ENCODE measurements at places on chromosomes 5 and 9. TPM values are rescaled to one million over a fixed set of nuclear protein-coding genes. Genes with fewer than 3 reads are reported as not detected.
A peak's percentile ranks its signal among the peaks of the same experiment; 100 is the strongest.

- no peaks in the 10 kb centered on the region for H3K27me3 ChIP-seq
- no peak overlapping the region for H3K27ac ChIP-seq
- H3K4me1 ChIP-seq, result no peaks in the 10 kb centered on the region
- H3K36me3 ChIP-seq, result no peaks in the 10 kb centered on the region
- H3K4me3 ChIP-seq, result no peak overlapping the region
Measured at GRCh38 chr5:135437796-135438560, 9.2 kb downstream of the DCANP1 start.

DNA sequence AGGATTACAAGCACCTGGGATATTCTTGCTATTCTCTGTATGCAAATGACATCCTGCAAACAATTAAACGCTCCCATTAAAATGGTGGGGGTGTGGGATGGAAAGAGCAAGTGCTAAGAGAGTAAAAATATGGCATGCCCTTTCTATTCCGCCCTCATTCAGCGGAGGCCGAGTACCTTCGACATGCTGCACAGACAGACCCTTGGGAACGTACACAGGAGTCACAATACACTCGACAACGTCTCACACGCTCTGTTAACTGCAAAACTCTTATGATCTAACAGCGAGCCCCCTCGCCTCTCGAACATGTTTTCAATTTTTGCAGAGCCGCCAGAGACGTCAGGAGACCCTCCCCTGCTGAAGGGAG is 322.2 kb downstream of the CEMIP2 start:
- no peak overlapping the region for H3K27ac ChIP-seq
- H3K4me1 ChIP-seq, result no peaks in the 10 kb centered on the region
- no peaks in the 10 kb centered on the region for H3K36me3 ChIP-seq
- no peaks in the 10 kb centered on the region for H3K27me3 ChIP-seq
- no peak for DNase-seq

- no peak overlapping the region for H3K4me3 ChIP-seq
- no peak for DNase-seq
- H3K4me1 ChIP-seq, result no peaks in the 10 kb centered on the region
- H3K36me3 ChIP-seq, result no peaks in the 10 kb centered on the region
Measured at GRCh38 chr5:171205375-171205774, 103.7 kb upstream of the TLX3 start.

GRCh38 chr5:78829811-78830527 is 155.1 kb downstream of the ARSB start:
- H3K4me1 ChIP-seq, result no peaks in the 10 kb centered on the region
- peak; percentile 81 for DNase-seq
- H3K27ac ChIP-seq, result peak overlapping the region; percentile 61
- H3K4me3 ChIP-seq, result no peak overlapping the region
- H3K36me3 ChIP-seq, result no peaks in the 10 kb centered on the region
- H3K27me3 ChIP-seq, result no peaks in the 10 kb centered on the region

GRCh38 chr9:72351538-72352453 is 13.2 kb downstream of the ZFAND5 start:
- H3K36me3 ChIP-seq, result no peaks in the 10 kb centered on the region
- no peaks in the 10 kb centered on the region for H3K27me3 ChIP-seq
- peaks cover 5% of the 10 kb centered on the region for H3K4me1 ChIP-seq
- no peak overlapping the region for H3K4me3 ChIP-seq
- DNase-seq, result no peak
- no peak overlapping the region for H3K27ac ChIP-seq

DNA sequence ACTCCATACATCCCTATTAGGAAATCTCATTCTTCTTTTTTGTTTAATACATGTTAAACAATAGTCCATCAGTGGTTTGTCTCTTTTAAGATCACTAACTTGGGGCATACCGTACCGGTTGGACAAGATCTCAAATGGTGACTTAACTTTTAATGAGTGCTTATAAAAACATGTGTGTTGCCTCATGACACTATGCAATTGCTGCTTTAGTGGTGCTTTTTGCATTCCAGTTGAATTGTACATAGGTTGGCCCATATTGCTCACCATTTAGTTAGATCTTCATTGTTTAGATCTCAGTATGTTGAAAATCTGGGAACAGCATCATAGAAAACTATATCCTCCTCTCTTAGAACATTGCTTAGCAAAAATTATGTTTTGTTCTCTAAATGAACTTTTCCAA is 17.8 kb downstream of the C9orf85 start:
- H3K27me3 ChIP-seq, result no peaks in the 10 kb centered on the region
- H3K4me3 ChIP-seq, result no peak overlapping the region
- H3K27ac ChIP-seq, result no peak overlapping the region
- no peak for DNase-seq

DNA sequence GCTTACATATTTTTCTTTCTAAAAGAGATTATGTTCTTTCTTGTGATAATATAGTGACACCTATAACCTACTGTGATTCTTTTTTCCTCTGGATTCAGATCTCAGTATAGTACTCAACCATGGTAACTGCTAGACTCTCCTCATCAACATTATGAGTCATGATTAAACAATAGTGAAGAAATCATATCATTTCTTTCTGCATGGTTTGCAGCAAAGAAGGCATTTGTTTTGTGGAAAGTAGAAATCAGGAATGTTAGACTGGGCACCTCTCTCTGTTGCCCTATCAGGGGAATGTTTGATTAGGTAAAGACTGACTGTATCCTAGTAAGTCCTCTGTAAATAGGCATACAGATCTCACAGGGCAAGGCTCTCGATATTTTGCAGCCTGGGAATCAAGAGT is 25.6 kb upstream of the SMC2 start:
- DNase-seq, result no peak
- no peaks in the 10 kb centered on the region for H3K4me1 ChIP-seq
- H3K27me3 ChIP-seq, result no peaks in the 10 kb centered on the region
- H3K4me3 ChIP-seq, result no peak overlapping the region
- no peak overlapping the region for H3K27ac ChIP-seq
- no peaks in the 10 kb centered on the region for H3K36me3 ChIP-seq

DNA sequence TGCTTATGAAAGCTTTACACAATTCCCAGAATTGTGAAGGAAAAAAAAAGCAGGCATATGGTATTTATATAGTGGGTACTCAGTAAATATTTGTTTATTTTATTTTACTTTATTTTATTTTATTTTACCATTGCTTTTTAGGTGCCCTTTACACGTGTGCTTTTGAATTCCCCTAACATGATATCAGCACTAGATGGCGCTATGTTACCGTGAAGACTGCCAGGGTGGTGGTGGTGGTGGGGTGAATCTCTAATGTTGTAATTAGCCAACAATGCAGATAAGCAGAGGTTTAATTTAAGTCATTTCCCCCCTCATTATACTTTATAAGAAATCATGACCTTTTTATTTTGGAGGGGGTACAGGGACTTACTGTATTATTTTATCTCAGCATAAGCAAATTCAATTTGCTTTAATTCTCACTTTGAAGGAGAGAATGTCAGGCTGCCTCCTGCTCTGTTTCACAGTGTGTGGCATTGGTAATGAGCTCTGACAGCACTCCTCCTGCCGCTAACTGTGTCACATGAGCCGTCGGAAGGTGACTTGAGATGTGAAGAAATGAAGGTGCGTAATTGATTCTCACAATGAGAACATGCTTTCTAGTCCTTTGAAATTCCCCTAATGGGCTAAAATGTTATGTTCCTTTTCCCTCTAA is 165.6 kb downstream of the YTHDC2 start:
- DNase-seq, result no peak
- H3K36me3 ChIP-seq, result no peaks in the 10 kb centered on the region
- H3K27ac ChIP-seq, result no peak overlapping the region
- H3K4me3 ChIP-seq, result no peak overlapping the region

GRCh38 chr9:14909601-14909960 is 647 bp downstream of the FREM1 start:
- H3K4me3 ChIP-seq, result peak overlapping the region; percentile 33
- no peaks in the 10 kb centered on the region for H3K4me1 ChIP-seq
- H3K36me3 ChIP-seq, result no peaks in the 10 kb centered on the region
- H3K27me3 ChIP-seq, result no peaks in the 10 kb centered on the region
- H3K27ac ChIP-seq, result peak overlapping the region; percentile 81
- DNase-seq, result no peak

DNA sequence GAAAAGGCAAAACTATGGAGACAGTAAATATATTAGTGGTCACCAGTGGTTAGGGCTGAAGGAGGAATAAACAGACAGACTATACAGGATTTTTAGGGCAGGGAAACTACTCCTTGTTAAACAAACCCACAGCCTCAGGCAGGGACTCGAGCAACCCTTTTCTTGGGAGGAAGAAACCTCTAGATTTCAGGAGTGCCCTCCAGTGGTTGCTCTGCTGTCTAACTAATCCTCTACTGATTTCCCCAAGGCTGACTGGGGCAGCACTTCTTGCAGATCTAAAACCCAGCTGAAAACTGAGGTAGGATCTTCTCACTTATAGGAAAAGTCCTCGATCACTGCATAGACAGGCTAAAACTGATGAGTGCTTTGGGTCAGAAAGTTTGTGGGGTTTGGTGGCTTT is 176.8 kb downstream of the ISOC1 start:
- H3K36me3 ChIP-seq, result no peaks in the 10 kb centered on the region
- no peak overlapping the region for H3K4me3 ChIP-seq
- H3K27me3 ChIP-seq, result no peaks in the 10 kb centered on the region

- no peak overlapping the region for H3K4me3 ChIP-seq
- H3K36me3 ChIP-seq, result no peaks in the 10 kb centered on the region
- DNase-seq, result no peak
- H3K27me3 ChIP-seq, result no peaks in the 10 kb centered on the region
- no peak overlapping the region for H3K27ac ChIP-seq
Measured at GRCh38 chr5:33981408-33982162, 2.9 kb downstream of the SLC45A2 start.

- H3K4me3 ChIP-seq, result no peak overlapping the region
- no peak for DNase-seq
- H3K27me3 ChIP-seq, result no peaks in the 10 kb centered on the region
- H3K4me1 ChIP-seq, result peaks cover 12% of the 10 kb centered on the region
- H3K36me3 ChIP-seq, result no peaks in the 10 kb centered on the region
Measured at GRCh38 chr9:137671721-137672120, 52.9 kb downstream of the EHMT1 start.

DNA sequence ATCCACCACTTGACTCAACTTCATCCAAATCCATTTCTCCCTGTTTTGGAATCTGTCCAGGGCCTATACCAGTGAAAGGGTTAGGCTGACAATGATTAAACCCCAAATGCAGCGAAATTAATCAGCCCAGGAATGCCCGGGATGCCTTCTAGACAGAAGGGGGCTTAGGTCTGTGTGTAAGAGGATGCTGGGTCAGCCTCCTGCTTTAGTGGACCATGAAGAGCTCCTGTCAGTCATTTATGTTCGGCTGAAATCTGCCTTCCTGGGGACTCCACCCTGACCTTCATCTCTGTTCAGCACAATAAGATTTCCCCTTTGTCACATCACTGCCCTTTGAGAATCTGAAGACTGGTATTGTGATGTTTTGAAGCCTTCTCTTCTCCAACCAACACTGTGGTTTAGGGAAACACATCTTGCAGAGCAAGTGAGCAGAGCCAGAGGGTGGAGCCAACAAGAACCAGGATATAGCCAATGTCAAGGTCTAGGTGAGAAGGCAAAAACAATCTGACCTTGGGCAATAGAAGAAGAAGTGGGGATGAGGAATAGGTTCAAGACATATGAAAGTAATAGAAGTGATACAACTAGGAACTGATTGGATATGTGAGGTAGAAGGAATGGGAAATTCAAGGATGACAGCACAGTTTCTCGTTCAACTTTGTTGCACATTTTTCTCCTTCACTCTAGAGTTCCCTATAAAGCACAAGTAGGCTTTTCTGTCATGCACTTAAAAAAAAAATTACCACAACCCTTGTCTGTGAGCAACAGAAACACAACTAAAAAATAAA is 234.4 kb downstream of the ARHGAP26 start:
- no peak for DNase-seq
- H3K27ac ChIP-seq, result no peak overlapping the region
- H3K27me3 ChIP-seq, result no peaks in the 10 kb centered on the region
- no peak overlapping the region for H3K4me3 ChIP-seq

DNA sequence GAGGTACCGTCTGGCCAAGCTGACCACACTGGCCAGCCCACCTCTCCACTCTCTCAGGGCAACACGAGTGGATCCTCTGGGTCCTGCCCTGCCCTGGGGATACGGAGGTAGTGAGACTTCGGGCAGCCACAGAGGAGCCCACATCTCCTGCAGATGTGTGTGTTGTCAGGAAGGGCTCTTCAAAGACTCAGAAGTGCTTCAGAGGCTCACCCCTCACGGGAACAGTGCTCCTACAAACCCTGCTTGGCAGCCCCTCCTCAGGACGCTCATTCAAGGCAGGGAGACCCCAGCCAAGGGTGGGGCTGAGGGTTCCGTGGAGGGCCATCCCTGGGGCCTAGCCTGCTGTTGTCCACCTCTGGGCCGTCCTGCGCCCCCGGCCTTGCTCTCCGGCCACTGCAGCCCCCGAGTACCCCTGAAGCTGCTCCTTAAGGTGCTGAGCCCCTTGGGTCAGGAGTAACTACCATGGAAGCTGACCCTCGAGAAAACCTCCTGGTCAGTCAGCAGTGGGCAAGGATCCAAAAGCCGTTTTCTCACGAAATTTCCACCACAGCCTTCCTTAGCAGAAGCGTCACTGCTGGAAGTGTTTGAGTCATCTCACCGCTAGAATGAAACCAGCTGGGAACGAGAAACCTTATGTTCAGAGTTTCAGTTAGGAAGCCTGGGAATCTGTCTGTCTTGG is 23.2 kb upstream of the LRRC14B start:
- no peaks in the 10 kb centered on the region for H3K27me3 ChIP-seq
- no peaks in the 10 kb centered on the region for H3K36me3 ChIP-seq
- H3K4me3 ChIP-seq, result no peak overlapping the region
- no peak for DNase-seq
- H3K4me1 ChIP-seq, result no peaks in the 10 kb centered on the region

DNA sequence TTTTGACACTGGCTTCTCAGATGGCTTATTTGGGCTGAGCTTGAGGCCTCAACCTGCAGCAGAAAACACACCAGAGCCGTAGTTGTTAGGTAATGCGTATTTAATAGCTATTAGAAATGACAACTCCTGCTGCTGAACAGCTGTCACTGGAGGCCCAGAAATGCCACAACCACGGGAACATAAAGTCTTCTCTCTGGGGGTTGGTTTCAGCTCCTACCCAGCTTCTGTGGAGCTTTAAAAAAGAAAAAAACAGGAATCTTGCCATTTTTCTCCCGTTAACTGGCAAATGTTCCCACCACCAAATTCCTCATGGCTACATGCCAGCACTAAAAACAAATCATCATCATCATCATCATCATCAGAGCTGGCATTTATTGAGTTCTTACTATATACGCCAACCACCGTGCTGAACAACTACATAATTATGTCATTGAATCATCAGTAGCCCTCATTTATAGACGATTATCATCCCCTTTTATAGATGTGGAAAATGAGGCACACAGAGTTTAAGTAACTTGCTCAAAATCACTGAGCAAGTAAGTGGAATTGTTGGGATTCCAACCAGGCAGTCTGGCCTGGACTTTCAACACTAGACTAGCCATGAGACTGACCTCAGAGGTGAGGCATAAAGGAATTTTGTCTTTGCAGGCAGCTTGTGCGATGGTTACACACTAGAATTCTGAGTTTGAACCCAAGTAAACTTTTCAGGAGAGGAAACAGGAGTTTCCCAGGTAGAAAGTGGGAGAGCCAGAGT is 185.3 kb upstream of the WWC1 start:
- no peaks in the 10 kb centered on the region for H3K27me3 ChIP-seq
- no peak overlapping the region for H3K27ac ChIP-seq
- H3K4me3 ChIP-seq, result no peak overlapping the region
- no peak for DNase-seq
- no peaks in the 10 kb centered on the region for H3K4me1 ChIP-seq

- H3K27me3 ChIP-seq, result no peaks in the 10 kb centered on the region
- DNase-seq, result no peak
- H3K27ac ChIP-seq, result no peak overlapping the region
- no peak overlapping the region for H3K4me3 ChIP-seq
- H3K4me1 ChIP-seq, result no peaks in the 10 kb centered on the region
Measured at GRCh38 chr9:4585135-4585534, 77.0 kb upstream of the PLPP6 start.

The PLPP7 gene
- total RNA-seq, result 6.3 TPM

The ORM2 gene
- total RNA-seq, result not detected

The SLC6A19 gene
- under 0.01 TPM for total RNA-seq

The PPP2CA gene
- 253 TPM for total RNA-seq

The SH3GLB2 gene
- 85.3 TPM for total RNA-seq

The GBGT1 gene
- 3.5 TPM for total RNA-seq

The GNAQ gene
- total RNA-seq, result 42.1 TPM

The QSOX2 gene
- 5.6 TPM for total RNA-seq
